ENCODE measurements at places on chromosomes 3 and 15.

DNA sequence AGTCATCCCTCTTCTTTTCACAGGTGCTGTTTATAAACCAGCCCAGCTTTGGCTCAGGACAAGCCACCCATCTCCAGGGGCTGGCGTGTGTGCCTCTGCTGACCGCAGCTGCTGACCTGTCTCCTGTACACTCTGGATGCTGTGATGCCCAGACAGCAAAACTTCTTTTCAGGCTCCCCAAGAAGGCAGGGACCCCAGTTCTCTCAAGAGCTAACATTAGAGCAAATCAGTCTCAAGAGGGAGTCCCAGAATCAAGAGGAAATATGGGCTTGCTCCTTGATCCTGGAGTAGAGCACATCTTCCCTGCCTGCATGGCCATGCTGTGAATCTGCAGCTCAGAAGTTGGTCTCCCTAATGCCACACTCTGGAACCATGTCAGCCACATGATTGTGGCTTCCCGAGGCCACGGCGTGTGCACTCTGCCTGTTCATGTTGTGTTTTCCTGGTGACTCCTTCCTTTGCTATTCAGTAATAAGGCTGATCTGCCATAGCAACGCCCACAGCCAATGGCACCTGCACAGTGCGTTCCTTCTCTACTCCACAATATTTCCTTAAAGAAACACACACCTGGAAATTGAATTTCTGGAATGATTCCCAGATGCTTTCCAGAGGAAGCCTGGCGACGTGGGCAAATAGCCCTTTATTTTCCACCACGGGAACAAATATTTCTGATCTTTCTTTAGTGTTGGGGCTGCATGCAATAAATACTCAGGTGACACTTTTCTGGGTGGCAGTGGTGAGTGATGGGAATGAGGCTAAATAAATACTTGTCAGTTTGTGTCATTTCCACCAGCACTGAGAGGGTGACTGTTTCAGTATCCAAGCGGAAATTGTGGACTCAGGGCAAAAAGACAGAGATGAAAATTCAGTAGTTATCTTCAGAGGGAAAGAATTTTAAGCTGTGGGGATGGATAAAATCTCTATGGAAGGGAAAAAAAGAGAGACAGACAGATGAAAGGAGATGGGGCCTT is 21.9 kb upstream of the THSD4 start:
- DNase-seq, result no peak

DNA sequence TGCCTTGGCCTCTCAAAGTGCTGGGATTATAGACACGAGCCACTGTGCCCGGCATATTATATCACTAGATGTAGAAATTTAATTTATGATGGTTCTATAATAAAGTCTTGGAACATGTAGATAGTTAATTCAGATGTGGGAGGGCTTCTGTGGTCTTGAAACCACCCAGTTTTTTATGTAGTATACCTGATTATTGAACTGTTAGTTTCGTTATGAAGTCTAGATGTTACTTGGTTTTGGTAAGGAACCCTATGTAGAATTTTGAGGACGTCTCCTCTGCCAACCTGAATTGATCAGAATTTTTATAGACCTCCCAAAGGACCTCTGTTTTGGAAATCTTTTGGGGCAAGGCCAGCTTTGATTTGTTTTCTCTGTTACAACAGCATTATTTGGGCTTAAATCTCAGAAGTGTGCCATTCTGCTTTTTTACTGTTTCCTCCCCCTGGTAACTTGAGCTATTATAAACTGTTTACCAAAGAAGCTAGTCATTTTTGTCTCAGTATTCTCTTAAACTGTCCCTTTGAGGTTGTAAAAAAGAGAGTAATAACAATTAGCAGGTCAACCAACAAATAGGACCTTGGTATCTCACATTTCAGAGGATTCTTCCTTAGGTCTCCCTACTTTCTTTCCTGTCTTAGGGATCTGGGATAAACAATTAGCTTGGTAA is 20.8 kb downstream of the AKAP13 start:
- no peak for DNase-seq

DNA sequence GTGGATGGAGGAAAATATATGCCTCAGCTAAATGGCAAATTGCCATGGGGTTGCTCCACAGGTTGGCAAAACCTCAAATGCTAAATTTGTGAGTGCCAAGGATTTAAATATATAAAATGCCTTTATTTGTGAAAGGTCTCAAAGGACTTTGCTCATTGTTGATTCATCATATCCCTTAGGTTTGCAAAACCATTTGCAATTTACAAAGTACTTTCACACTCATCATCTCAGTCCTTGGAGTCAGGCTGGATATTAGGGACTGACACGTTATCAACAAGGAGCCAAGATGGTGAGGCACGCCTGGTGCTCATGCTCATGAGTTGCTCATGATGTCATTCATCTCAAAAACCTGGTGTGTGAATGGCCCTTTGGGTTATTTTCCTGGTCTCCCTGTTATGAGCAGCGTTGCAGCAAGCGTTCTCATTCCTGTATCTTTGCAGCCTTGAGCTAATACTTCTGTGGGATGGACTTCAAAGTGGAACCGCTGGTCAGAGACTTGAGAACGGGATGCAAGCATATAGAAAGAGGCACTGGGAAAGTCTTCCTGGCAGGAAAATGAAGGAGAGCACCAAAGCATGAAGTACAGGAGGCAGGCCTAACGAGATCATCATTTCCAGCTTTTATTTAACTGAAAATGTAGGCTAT is 66.0 kb downstream of the MYO1E start:
- DNase-seq, result no peak

GRCh38 chr3:63832395-63832794 is 13.3 kb downstream of the C3orf49 start:
- DNase-seq, result no peak

DNA sequence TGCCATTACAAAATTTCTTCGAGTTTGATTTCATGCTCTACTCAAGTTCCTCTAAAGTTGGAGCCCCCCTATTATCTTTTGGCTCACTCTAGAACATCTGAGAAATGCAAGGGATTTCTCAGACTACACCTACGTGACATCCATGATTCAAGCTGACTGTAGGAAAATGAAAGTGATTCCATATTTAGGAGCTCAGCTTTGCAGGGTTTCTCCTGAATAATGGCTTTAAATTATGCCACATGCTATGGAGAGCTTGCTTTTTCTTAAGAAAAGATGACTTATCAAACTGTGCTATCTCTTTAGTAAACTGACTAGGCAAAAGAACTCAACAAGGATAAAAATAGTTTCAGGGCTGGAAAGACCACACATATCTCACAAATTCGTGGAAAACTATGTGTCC is 292.1 kb downstream of the LSAMP start:
- no peak for DNase-seq

- DNase-seq, result no peak
These were observed 62.3 kb upstream of the IGF1R start for GRCh38 chr15:98586066-98586465.

Measured in amygdala (tissue), 56 donors.